ENCODE measurements at places on chromosomes 5 and 9.

DNA sequence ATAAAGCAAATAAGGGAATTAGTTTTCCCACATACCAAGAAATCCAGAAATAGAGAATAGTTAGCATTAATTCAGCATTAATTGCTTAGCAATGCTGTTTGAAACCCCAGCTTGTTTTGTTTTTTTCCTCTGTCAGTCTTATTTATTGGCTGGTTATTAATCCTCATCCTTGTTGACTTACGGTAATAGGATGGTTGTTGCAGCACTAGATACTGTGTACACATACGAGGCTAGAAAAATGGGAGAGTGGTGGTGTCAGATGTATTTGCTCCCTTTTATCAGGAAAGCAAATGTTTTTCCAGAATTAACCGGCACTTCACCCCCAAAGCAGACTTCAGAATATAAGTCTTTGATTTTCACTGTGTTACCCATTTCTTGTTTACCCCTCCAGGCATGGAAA lies 60.4 kb downstream of the ERBIN start:
- DNase-seq = no peak

- DNase-seq = no peak
These were observed 57.8 kb downstream of the RORB start for GRCh38 chr9:74554751-74555419.

- DNase-seq = peak; percentile 26
These were observed 3.2 kb upstream of the AKNA start for GRCh38 chr9:114390952-114391351.

GRCh38 chr9:98187926-98188325 lies 4.5 kb downstream of the CORO2A start:
- DNase-seq = no peak

GRCh38 chr9:120410925-120411501 lies 169.0 kb downstream of the CDK5RAP2 start:
- DNase-seq = no peak

DNA sequence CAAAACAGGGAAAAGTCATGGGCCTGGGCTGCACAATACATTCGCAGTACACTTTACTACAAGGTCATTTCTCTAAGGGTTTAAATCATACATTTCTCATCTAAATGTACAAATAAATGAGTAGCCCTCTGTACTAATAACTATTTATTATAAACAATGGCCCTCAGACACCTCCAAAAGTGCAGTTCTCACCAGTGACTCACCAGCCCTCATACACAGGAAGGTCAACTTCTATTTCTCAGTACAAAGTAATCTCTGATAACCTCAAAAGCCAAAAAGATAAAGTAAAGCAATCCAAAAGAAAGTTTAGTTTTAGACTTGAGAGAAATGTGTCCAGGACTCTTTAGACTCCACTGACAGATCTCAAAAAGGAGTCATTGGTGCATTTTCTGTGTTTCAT lies 1258.1 kb upstream of the CDH6 start:
- no peak for DNase-seq

GRCh38 chr5:82425591-82425990 lies 147.4 kb upstream of the RPS23 start:
- no peak for DNase-seq

DNA sequence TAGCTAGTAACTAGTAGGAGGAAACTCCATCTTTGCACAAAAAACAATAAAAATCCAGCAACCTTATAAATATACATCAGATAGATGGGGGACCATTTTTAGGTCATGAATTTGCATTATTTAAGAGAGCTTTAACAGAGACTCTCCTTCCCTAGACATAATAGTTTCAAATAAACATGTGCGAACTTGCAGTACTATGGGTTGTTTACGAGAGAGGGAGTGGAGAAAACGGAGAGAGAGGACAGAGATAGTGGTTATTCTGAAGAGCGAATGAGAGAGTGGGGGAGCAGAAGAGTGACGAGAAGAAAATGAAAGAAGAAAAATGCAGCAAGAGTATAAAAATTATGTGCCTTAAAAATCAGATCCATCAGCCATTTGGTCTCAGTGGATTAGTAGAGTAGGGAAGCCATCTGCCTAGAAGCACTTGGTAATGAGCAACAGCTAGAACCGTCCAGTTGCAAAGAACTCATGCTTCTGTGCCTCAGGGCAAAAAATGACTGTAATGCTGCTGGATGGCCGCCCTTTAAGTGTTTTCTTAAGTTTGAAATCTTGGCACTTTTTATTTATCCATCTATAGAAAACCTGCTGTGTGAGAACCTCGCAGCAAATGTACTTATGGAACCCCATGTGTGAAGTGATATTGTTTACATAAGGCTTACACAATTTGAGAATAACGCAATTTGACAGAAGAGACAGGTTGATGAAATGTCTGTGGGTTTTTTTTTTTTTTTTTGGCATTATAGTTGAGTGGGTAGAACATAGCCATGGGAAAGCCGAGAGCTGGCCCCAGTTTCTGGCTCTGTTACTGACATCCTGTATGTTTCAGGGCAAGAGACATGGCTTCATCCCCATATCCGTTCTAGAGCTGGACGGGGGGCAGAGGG lies 95.6 kb upstream of the ZNF608 start:
- no peak for DNase-seq

- peak; percentile 24 for DNase-seq
These were observed 40.7 kb upstream of the CTXN3 start for GRCh38 chr5:127608077-127608660.

DNA sequence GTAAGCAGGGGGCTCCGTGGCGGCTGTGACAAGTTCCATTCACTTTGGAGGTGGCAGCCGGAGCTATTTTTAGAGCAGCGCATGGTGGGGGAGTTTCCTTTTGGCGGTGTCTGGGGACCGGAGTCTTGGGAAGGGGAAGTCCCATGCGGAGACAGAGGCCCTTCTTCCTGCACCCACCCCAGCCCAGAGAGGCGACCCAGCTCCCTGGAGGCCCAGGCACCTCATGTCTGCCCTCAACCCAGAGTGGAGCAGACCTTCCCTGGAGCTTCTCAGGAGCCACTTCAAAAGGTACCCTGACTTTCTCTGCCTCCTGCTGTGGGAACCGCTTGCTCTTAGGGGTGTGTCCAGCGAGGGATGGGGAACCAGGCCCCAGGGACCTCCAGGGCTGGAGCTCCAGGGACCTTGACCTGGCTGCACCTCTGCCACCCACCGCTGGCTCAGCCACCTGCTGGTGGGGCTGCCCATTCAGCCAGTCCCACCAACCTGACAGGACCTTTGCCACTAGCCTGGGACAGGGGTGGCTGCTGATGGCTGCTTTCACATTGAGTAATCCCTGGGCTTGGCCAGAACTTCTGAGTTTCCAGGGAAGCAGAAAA lies 34.1 kb downstream of the NEK6 start:
- DNase-seq = no peak

DNA sequence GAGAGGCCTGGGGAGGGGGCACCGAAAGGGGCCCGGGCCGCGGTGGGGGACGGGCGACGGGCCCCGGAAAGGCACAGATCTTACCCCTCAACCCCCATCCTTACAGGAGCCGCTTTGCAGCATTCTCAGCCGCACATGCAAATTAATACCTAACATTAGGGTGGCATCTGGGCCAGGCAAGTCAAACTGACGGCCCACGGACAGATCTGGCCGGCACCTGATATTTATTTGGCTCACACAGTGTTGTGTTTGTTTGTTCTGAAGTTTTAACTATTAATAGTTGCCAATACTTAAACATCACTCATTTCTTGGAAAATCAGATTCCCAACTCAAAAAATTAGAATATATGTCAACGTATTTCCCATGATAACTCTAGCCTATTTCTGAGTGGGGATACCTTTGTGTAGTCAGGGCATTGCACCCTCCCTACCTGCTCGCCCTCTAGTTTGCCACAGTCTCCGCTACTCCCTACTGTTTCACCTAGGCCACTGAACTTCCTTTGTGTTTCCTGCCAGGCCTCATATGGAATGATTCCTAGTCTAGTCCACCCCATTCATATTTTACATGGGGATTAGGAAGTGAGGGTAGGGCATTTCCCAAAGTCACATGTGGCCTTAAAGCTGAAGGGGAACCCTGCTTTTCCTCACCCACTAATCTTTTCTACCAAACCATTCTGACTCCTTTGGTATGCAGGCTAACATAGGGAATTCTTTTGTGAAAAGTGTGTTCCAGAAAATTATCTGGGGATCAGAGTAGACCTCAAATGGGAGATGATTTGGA lies 71.9 kb upstream of the LARP1 start:
- DNase-seq = no peak

- peak; percentile 23 for DNase-seq
These were observed 90.6 kb downstream of the LIFR start for GRCh38 chr5:38465702-38466423.

DNA sequence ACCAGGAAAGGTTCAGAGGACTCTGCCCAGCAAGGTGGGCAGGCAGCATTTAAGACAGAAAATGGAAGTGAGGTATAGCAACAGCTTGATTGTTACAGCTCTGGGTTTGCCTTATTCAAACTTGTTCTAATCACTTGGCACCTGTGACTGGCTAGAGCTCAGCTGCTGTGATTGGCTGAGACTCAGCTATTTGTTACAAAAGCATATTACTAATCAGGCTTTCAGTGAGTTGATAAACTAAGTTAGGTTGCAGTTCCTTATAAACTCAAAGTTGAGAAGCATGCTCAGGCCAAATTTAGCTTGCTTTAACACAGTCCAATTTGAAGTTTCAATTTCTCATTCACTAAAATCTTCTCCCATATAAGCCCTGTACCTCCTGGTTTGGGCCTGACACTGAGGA lies 56.3 kb downstream of the GDA start:
- no peak for DNase-seq

- DNase-seq = peak; percentile 91
These were observed 121.6 kb downstream of the OXCT1 start for GRCh38 chr5:41748631-41749030.

- DNase-seq = no peak
These were observed 439.3 kb upstream of the CTNND2 start for GRCh38 chr5:12343558-12343957.

GRCh38 chr5:158373608-158374395 lies 514.9 kb upstream of the CLINT1 start:
- no peak for DNase-seq

DNA sequence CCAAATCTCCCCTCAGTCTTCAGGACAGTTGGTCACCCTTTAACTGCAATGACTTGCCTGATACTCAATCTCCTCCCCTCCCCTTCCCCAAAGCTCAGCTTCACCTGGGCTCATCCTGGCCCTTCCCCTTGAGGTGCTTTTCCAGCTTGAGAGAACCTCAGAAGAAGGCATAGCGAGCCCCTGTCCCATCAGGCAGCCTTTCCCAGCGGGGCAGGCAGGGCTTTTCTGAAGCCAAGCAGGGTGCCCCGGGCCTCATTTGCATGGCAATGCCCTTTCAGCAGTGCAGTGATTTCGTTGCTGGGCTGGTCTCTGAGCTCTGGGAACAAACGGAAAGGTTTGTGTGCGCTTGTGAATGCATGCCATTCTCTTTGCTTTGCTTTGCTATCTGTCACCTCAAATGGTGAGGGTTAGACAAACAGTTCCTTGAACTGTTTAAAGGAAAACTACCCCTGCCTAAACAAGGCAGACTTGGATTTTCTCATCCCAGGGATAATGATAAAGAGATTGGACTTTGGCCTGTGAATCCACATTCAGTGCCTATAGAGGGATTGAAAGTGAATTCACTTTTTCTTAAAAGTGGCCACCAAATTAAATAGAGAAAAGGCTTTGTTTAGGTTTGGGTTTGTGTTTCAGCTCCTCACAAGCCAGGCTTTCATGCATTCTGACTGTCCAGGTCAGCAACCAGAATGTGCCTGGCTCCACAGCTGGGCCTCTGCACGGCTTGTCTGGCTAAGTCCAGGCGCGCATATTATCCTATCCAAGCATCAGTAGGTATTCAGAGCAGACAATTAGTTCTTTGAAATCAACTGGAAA lies 165.3 kb downstream of the ZNF608 start:
- peak; percentile 13 for DNase-seq

DNA sequence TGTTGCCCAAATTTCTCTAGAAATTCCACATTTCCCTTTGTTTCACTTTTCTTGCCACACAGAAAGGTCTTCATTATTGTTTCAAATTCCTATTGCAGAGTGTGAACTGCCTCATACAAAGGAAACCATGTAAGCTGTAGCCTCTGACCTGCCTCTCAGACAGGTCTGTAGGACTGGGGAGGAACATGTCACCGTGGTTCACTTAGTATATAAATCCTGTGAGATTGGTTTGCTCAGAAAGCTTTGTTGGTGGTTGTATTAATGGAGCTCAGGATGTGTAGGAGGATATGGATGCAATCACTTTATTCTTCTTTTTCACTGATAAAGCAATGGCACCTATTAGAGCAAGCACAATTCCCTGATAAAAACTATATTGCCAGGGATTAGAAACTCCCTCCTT lies 4.2 kb downstream of the SGCD start:
- no peak for DNase-seq

- DNase-seq = peak; percentile 76
These were observed 101.7 kb downstream of the LMNB1 start for GRCh38 chr5:126878634-126879033.

DNA sequence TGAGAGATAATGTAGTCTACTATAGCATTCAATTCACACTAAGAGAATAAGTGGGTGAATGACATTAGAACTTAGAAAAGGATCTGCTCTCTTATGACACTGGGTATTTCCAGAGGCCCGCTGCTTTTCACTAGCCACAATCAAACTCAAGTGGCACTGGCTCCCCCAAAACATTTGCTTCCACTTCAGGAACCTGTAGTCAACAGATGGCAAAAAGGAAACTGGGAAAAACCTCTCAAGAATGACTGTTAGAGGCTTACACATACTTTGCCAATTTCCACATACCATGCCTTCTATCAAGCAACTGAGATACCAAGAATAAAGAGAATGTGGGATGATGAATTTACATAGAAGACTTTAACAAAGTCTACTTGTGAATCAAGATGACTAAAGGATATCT lies 11.2 kb downstream of the POC5 start:
- peak; percentile 7 for DNase-seq

DNA sequence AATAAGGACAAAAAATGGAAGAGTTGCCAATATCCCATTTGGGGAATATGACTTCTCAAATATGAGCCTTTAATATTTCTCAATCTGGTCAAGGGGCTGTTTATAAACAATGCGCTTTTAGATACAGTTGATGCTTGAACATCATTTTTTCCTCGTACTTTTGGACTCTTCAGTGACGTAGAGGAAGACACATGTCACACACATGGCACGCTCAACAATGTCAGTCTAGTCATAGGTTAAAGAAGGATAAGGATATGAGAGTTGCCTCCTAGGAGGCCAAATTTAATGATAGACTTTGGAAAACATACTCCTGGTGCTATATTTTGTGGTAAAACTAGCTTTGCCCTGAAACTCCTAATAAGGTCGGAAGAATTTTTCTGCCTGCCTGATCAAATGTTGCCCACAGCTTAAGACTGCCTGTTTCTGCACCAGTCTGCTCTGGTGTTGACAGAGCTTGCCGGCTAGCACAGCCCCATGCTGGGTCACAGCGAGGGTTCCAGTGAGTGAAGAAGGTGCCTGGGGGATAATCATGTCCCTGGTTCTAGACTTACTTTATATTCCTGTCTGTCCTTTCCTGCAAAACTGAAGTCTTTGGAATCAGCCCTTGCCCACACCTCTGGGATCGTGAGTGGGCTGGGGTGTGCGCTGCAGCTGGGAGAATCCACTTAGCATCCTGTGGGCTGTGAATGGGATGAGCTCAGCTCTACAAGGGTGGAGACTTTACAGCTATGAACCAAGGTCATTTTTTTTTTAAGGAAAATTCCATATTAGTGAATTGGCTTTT lies 230.8 kb upstream of the IRX4 start:
- DNase-seq = no peak
